ENCODE measurements at places on chromosomes 1 and 21.

GRCh38 chr21:29194342-29194741 lies 63.9 kb downstream of the MAP3K7CL start:
- no peak for DNase-seq

DNA sequence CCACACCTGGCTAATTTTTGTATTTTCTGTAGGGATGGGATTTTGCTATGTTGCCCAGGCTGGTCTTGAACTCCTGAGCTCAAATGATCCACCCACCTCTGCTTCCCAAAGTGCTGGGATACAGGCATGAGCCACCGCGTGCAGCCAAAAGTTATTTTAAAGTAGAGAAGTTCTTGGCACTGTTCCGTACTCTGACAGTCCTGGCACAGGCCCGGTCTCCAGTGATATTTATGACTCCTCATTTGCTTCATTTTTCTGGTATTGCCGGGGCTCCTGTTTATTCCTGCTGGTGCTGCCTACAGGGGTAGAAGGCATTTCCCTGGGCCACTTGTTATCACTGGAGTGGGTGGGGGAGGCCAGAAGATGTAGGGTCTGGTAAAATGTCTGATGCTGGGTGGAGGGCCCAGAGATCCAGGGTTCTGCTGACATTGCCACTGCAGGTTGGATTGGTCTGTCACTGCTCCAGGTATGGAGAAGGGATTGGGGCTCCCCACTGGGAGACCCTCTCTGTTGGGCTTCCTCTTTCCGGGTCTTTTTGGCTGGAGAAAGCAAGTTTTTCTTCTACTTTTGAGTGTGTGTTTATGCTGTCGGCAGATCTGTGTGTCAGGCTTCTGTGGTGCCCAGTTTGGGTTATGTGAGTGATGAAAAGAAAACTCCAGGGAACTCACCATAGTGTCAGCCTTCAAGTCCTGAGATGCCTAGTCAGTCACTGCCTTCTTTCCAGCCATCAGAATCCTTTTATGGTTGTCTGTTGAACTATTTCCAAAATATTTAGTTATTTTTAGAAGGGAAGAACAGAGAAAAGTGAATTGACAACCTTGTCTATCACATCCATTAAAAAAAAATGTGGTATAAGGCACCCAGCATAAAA lies 4.5 kb downstream of the MROH7 start:
- no peak for DNase-seq

- DNase-seq = no peak
Observed at GRCh38 chr1:13494712-13495111, 19.1 kb downstream of the LRRC38 start.

DNA sequence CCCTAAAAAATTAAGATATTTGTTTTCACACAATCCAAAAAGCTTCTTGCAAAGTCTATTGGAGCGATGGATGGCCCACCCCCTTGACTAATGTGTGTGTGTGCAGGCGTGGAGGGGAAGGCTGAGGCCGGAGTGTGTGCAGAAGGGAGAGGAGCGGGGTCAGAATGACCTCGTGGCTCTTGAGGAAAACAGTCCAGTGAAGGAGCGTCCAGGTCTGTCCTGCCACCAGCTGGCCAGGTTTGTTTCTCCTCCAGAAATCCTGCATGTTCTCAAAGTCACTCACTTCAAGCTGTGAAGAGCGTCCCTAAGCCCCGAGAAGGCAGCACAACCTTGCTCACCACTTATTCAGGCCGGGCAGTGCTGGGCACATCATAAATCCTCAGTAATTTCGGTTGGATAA lies 69.5 kb upstream of the SSX2IP start:
- DNase-seq = no peak

DNA sequence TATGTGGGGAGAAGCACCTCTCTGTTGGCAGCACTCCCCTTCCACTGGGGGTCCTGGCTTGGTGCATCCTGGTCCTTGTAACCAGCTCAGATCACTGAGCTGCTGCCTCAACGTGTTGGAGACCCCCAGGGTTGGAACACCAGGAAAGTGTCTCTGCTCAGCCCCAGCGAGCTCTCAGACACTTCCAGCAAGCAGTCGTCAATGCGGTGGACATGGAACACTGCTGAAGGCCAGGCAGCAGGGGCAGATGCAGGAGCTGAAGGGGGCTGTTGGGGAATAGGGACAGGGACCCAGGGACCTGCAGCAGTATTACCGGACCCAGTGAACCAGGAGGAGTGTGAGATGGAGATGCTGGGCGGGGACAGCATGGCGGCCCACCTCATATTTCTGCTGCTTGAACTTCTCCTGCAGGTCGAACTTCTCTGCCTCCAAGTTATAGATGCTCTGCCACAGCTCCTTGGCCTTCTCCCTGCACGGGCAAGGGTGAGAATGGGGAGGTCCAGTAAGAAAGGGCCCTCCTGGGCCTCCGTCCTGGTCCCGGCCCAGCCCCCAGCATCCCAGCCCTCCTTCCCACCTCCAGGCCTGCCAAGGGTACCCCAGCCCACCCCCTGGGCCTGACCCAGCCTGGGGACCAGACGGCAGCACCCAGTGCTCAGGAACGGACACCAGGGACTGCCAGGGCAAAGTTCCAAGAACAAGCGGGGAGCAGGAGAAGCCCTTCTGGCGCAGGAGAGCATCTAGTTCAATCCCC lies 16.4 kb downstream of the TNNT2 start:
- DNase-seq = no peak

All from NCI-H524 treated with DMSO at 0.1 percent for 48 hours (cell line).